ENCODE measurements at places on chromosomes 4 and X.

GRCh38 chrX:110407910-110408545, 49.4 kb downstream of the RTL9 start:
- DNase-seq: peak; percentile 1

- DNase-seq: no peak
Measured at GRCh38 chrX:14801136-14801535, 71.7 kb downstream of the FANCB start.

- DNase-seq: no peak
Measured at GRCh38 chrX:19723427-19723826, 164.0 kb downstream of the SH3KBP1 start.

DNA sequence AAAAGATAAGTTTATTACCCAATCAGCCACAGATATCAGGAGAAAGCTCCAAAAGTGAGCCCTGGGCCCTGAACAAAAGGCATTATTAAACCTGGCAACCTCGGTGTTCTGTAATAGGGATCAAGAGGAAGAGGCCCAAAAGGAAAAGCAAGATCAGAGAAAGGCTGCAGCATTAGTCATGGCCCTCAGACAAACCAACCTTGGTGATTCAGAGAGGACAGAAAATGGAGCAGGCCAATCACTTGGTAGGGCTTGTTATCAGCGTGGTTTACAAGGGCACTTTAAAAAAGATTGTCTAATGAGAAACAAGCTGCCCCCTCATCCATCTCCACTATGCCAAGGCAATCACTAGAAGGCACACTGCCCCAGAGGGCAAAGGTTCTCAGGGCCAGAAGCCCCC, 75.7 kb downstream of the AGTR2 start:
- DNase-seq: no peak

DNA sequence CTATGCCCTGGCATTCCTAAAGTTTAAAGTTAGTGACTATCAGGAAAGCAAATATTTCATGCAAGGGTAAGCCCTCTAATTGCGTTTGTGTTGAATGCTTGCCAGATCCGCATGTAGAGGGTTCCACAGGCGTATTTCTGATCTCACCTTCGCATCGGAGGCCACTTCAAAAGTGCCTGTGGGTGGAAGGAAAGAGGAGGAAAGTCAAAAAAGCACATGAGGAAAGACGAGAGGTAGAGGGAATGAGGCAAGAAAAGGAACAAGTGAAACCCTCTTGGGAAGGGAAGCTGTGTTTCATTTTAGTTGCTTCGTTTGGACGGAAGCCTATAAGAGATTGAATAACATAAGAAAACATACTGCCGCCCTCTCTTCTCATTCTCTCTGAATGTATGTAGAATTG, 628.8 kb downstream of the SPRY1 start:
- no peak for DNase-seq

DNA sequence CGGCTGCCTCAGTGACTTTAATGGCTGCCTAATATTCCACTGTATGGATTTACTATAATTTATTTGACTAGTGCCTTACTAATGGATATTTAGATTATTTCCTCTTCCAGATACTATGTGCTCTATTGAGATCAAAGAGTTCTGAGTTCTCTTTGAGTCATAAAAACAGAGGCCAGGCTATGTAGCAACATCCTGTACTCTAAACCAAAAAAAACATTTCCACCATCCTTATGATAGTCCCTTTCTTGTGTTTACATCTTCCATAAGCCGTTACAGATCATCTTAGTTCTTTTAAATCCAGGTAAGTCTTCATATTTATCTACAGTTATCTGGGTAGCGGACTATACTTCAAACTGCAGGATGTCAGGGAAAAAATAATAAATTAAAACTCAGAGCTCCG, 56.6 kb upstream of the TMEM184C start:
- no peak for DNase-seq

- DNase-seq: no peak
Measured at GRCh38 chr4:24042094-24042493, 152.2 kb upstream of the PPARGC1A start.

GRCh38 chr4:107736924-107737448, 17.0 kb upstream of the PAPSS1 start:
- peak; percentile 0 for DNase-seq

GRCh38 chr4:74311696-74312313, 3.5 kb downstream of the EPGN start:
- no peak for DNase-seq

DNA sequence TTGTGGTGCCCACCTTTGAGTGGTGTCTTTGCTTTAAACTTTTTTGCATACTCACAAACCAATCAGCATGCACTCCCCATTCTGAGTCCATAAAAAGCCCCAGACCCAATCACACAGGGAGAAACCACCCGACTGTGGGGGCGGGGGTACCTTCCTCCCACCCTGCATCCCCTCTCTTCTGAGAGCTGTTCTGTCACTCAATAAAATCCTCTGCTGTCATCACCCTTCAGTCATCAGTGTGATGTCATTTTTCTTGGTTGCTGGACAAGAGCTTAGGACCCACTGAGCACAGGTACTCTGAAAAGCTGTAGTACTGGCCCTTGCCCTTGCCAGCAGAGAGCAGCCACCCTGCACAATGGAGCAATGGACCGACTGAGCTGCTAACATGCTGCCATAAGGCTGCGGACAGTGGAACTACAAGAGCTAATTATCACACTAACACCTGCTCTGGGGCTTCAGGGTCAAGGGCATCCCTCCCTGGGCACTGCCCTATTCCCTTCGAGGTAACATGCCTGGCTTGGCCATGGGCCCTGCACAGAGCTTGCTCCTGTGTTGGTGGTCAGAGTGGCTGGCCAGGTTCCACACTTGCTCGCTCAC, 62.9 kb upstream of the PGRMC2 start:
- DNase-seq: no peak

- no peak for DNase-seq
Measured at GRCh38 chrX:38859602-38860001, 58.3 kb downstream of the MID1IP1 start.

GRCh38 chr4:52425751-52426326, 233.3 kb downstream of the USP46 start:
- DNase-seq: no peak

DNA sequence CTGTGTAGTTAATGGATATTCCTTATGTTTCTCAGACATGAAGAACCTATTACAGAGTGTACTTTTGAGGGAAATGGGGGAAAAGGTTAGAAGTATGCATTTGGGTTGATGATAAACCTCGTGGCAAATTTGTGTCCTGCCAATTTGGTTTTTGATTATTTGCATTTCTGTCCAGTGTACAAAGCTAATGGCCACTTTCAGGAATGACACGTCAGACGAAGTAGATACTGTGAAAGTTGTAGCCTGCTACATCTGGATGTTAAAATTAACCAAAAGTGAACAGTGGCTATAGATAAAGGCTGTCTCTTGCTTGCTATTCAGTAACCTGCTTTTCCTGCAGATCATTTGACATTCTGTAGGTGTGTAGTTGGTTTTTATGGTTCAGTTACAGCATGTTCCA, 1.0 kb downstream of the PRDX4 start:
- DNase-seq: no peak

GRCh38 chrX:132433551-132433950, 55.3 kb downstream of the MBNL3 start:
- DNase-seq: no peak

GRCh38 chrX:42602136-42602535, 175.8 kb downstream of the PPP1R2C start:
- no peak for DNase-seq

- no peak for DNase-seq
Measured at GRCh38 chr4:78220283-78220682, 163.2 kb downstream of the FRAS1 start.

Data from stimulated activated naive CD4-positive, alpha-beta T cell treated with Interleukin-2 at 50 U/mL for 16 hours (primary cell).